Sigmoid colon (tissue), 7 donors: ENCODE measurements at places on chromosomes 1 and 21. TPM values are rescaled to one million over a fixed set of nuclear protein-coding genes. Genes with fewer than 3 reads are reported as not detected.

AMY1B gene
- polyA plus RNA-seq: not detected

RNU1-2 gene
- polyA plus RNA-seq: not detected

OR10T2 gene
- not detected for polyA plus RNA-seq

RBM11 gene
- polyA plus RNA-seq: not detected

TRAF3IP3 gene
- 1.8 TPM for polyA plus RNA-seq

LPAR3 gene
- polyA plus RNA-seq: 0.60 TPM

RNU1-4 gene
- not detected for polyA plus RNA-seq

EVA1C gene
- 10.8 TPM for polyA plus RNA-seq

AVPR1B gene
- polyA plus RNA-seq: not detected

NUAK2 gene
- 13.9 TPM for polyA plus RNA-seq

PODN gene
- polyA plus RNA-seq: 1.6 TPM

IQCC gene
- polyA plus RNA-seq: 0.60 TPM

RIPK4 gene
- polyA plus RNA-seq: 6.9 TPM

GRCh38 chr1:159005676-159006075 is 4.0 kb upstream of the IFI16 start:
- no peaks in the 10 kb centered on the region for H3K27me3 ChIP-seq
- no peak overlapping the region for H3K27ac ChIP-seq
- no peak for DNase-seq
- no peak overlapping the region for H3K4me3 ChIP-seq
- peaks cover 15% of the 10 kb centered on the region for H3K4me1 ChIP-seq

- H3K36me3 ChIP-seq: peaks cover 53% of the 10 kb centered on the region
- no peak overlapping the region for H3K27ac ChIP-seq
- no peak overlapping the region for H3K4me3 ChIP-seq
- H3K27me3 ChIP-seq: no peaks in the 10 kb centered on the region
- H3K4me1 ChIP-seq: no peaks in the 10 kb centered on the region
- no peak for DNase-seq
Observed at GRCh38 chr1:11839727-11840705, 7.6 kb downstream of the NPPA start.

DNA sequence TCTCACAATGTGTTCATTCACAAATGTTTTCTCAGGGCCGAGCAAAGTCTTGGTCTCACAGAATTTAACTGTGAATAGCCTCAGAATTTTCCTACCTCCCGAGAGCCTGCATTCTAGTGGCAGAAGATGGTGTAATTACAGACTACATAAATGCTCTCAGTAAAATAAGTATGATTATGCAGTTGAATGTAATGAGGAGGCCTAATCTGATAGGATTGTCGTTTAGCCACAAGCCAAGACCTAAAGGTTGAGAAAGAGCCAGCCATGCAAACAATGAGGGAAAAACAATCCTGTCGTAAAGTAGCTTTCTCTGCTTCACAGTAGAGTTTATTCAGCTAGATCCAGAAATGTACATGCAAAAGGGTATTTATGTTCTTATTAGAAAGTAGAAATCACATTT is 607.8 kb upstream of the B3GALT2 start:
- no peak overlapping the region for H3K27ac ChIP-seq
- no peaks in the 10 kb centered on the region for H3K27me3 ChIP-seq
- H3K4me1 ChIP-seq: no peaks in the 10 kb centered on the region
- no peak overlapping the region for H3K4me3 ChIP-seq
- no peaks in the 10 kb centered on the region for H3K36me3 ChIP-seq
- no peak for DNase-seq

- no peak for DNase-seq
- H3K4me1 ChIP-seq: no peaks in the 10 kb centered on the region
- H3K27me3 ChIP-seq: no peaks in the 10 kb centered on the region
- no peaks in the 10 kb centered on the region for H3K36me3 ChIP-seq
- H3K27ac ChIP-seq: no peak overlapping the region
Observed at GRCh38 chr1:223249854-223250631, 107.0 kb upstream of the TLR5 start.

- H3K4me1 ChIP-seq: no peaks in the 10 kb centered on the region
- peaks cover 24% of the 10 kb centered on the region for H3K27me3 ChIP-seq
Observed at GRCh38 chr1:3668585-3669300, 16.4 kb downstream of the TP73 start.

DNA sequence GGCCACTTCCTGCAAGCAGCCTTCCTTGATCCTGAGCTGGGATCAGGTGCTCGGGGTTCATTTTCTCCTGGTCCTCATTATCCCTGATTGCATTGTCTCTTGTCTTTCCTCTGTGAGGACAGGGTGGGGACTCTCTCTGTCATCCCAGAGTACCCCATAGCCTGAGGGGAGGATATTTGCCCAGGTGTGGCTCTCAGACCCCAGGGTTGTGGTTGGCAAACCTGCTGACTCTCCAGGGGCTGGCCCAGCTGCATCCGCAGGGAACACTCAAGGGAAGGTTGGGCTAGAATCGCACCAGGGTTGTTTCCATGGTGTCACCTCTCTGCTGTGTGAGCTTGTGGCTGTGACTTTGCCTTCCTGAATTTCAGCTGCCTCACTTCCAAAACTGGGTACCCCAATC is 276.8 kb upstream of the C1orf174 start:
- H3K27me3 ChIP-seq: no peaks in the 10 kb centered on the region
- H3K4me1 ChIP-seq: no peaks in the 10 kb centered on the region
- H3K4me3 ChIP-seq: no peak overlapping the region
- DNase-seq: no peak

DNA sequence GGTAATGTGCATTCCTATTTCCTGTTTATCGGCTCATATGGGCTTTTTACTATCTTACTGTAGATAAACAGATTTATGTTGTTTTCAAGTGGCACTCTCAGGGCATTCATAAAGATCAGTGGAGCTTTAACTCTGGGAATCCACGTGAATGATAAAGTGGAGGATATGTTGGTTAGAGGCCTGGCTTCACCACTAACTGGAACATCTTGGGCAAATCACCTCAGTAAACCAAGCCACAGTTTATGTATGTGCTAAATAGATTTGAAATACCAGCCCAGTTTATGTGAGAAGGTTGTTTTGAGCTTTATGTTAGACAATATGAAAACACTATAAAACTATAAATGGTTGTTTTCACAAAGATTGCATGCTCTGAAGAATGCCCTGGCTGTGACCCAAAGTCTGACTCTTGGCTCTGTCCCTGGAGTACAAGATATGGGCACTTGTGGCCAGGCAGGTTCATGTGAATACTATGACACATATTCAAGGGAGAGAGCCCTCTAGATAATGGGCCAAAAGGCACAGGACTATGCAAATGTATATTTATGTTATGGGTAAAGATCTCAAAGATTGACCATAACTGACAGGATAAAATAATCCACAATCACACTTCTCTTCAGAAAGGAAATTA is 36.7 kb downstream of the FAM163A start:
- no peaks in the 10 kb centered on the region for H3K36me3 ChIP-seq
- no peak overlapping the region for H3K4me3 ChIP-seq
- peaks cover 2% of the 10 kb centered on the region for H3K4me1 ChIP-seq
- H3K27ac ChIP-seq: no peak overlapping the region
- H3K27me3 ChIP-seq: no peaks in the 10 kb centered on the region

- peak overlapping the region; percentile 60 for H3K27ac ChIP-seq
- no peaks in the 10 kb centered on the region for H3K36me3 ChIP-seq
- H3K27me3 ChIP-seq: peaks cover 10% of the 10 kb centered on the region
- peaks cover 17% of the 10 kb centered on the region for H3K4me1 ChIP-seq
Observed at GRCh38 chr1:10867138-10867721, 70.8 kb upstream of the CASZ1 start.

GRCh38 chr1:221856228-221857093 is 114.6 kb upstream of the DUSP10 start:
- no peaks in the 10 kb centered on the region for H3K27me3 ChIP-seq
- H3K4me1 ChIP-seq: no peaks in the 10 kb centered on the region
- H3K27ac ChIP-seq: no peak overlapping the region
- DNase-seq: no peak
- H3K36me3 ChIP-seq: no peaks in the 10 kb centered on the region

GRCh38 chr1:177355575-177355974 is 184.8 kb downstream of the BRINP2 start:
- H3K27me3 ChIP-seq: no peaks in the 10 kb centered on the region
- H3K4me3 ChIP-seq: no peak overlapping the region
- H3K4me1 ChIP-seq: no peaks in the 10 kb centered on the region
- H3K36me3 ChIP-seq: no peaks in the 10 kb centered on the region
- no peak overlapping the region for H3K27ac ChIP-seq

- no peak overlapping the region for H3K27ac ChIP-seq
- no peaks in the 10 kb centered on the region for H3K27me3 ChIP-seq
- no peaks in the 10 kb centered on the region for H3K36me3 ChIP-seq
Observed at GRCh38 chr1:7638078-7638477, 133.0 kb upstream of the VAMP3 start.

GRCh38 chr1:55326496-55327243 is 111.5 kb upstream of the USP24 start:
- H3K27ac ChIP-seq: no peak overlapping the region
- no peaks in the 10 kb centered on the region for H3K27me3 ChIP-seq
- no peak for DNase-seq
- H3K4me3 ChIP-seq: no peak overlapping the region
- H3K4me1 ChIP-seq: no peaks in the 10 kb centered on the region

- H3K4me3 ChIP-seq: no peak overlapping the region
- no peaks in the 10 kb centered on the region for H3K27me3 ChIP-seq
- no peaks in the 10 kb centered on the region for H3K4me1 ChIP-seq
- H3K27ac ChIP-seq: no peak overlapping the region
- no peaks in the 10 kb centered on the region for H3K36me3 ChIP-seq
- no peak for DNase-seq
Observed at GRCh38 chr1:165924117-165924516, 96.7 kb downstream of the UCK2 start.

GRCh38 chr1:47725511-47725991 is 271.6 kb downstream of the TRABD2B start:
- DNase-seq: no peak
- peaks cover 14% of the 10 kb centered on the region for H3K4me1 ChIP-seq
- peaks cover 35% of the 10 kb centered on the region for H3K27me3 ChIP-seq
- H3K27ac ChIP-seq: no peak overlapping the region
- H3K36me3 ChIP-seq: no peaks in the 10 kb centered on the region

DNA sequence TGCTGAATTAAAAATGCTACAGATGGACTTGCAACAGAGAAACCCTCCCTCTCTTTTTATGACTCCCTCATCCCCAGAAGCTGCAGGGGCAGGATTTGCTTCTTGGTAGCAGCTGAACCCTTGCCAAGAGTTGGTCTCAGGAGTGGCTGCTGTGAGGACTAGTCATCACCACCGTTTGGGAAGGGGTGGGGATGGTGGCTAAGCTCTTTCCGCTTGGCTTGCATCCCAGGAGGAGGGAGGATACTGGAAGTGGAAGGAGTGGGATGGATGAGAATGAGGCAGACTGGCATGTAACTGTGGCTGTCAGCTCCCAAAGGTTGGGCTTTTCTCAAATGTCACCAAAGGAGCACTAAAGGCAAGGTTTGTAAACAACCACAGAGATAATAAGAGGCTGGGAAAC is 50.8 kb upstream of the COL24A1 start:
- H3K4me1 ChIP-seq: no peaks in the 10 kb centered on the region
- peak overlapping the region; percentile 15 for H3K27ac ChIP-seq
- H3K4me3 ChIP-seq: no peak overlapping the region
- H3K36me3 ChIP-seq: no peaks in the 10 kb centered on the region
- no peaks in the 10 kb centered on the region for H3K27me3 ChIP-seq
- no peak for DNase-seq

GRCh38 chr1:4108758-4109627 is 208.9 kb upstream of the C1orf174 start:
- DNase-seq: peak; percentile 48
- no peaks in the 10 kb centered on the region for H3K36me3 ChIP-seq
- no peak overlapping the region for H3K4me3 ChIP-seq
- H3K27me3 ChIP-seq: no peaks in the 10 kb centered on the region
